CD8-positive, alpha-beta memory T cell (primary cell): ENCODE measurements at places on chromosomes 11 and 22. TPM values are rescaled to one million over a fixed set of nuclear protein-coding genes. Genes with fewer than 3 reads are reported as not detected.

- no peak for DNase-seq
These were observed 46.4 kb downstream of the RTN4R start for GRCh38 chr22:20221421-20222340.

TMEM109 gene
- total RNA-seq: 144 TPM

DNA sequence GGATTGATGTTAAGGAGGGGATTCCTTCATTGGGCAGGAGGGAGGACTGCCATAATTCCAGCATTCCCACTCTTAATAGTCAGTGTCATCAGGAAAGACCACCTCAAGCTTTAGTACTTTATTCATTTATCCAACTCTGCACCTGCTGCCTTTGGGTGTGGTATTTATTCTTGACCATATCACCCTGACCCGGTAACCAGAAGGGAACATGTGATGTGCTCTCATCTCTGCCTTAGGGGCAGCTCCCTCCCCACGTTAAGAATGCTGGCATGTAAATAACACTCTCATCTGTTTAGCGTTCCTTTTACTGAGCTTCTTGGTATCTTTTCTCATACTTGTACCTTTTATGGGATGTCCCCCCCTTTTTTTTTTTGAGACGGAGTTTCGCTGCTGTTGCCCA is 7.7 kb downstream of the CAT start:
- DNase-seq: no peak

DNA sequence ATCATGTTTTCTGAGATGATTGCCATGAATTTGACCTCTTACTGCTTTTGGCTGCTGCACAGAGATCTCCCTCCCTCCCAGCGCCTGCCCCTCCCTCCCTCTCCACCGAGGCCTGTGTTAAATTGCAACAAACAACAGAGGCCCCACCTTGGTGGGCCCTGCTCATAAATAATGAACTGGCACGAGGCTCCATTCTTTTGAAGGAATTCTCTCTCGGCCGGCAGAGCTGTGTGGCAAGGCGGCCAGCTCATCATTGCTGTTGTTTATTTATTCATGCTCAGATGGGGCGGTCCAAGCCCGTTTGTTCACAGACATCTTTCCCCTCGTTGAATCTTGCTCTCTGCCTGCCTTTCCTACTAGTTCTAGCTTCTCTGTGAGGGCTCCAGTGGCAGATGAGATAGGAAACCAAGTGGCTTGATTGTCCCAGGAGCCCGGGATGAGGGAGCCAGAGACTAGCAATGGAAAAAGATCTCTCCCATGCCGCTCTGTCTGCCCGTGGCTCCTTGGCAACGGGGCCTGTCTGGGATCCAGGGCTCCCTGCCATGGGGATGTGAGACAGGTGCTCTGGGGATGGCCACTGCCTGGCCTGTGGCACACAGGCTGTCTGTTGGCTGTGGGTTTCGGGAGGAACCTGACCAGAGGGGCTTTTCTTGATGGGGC is 192.6 kb downstream of the DSCAML1 start:
- no peak for DNase-seq

- DNase-seq: no peak
These were observed 18.4 kb downstream of the MS4A6E start for GRCh38 chr11:60345489-60345888.

IL17REL gene
- total RNA-seq: 0.20 TPM

GRCh38 chr11:19873730-19874129 is 161.1 kb downstream of the NAV2 start:
- no peak for DNase-seq

DNA sequence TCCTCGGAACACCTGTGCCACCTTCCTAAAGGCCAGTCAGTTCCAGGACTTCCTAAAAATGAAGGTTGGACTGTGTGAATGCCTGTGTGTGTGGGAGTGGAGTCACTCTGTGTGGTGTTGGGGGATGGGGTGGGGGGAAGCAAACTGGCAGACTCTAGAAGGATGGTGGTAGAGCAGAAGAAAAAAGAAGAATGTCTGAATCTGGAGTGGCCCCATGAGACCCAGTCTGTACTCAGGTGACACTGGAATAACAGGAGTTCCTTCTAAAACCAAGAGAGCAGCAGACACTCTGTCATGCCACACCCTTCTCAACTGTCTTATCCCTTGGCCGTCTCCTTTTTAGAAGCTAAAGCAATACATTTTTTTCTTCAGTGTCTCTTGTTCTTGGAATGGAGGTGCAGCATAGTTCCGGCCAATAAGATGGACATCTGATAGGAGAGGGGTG is 82.9 kb downstream of the MAML2 start:
- no peak for DNase-seq

CDC45 gene
- 101 TPM for total RNA-seq

GRCh38 chr22:45212992-45213751 is 27.5 kb downstream of the KIAA0930 start:
- DNase-seq: no peak

DNA sequence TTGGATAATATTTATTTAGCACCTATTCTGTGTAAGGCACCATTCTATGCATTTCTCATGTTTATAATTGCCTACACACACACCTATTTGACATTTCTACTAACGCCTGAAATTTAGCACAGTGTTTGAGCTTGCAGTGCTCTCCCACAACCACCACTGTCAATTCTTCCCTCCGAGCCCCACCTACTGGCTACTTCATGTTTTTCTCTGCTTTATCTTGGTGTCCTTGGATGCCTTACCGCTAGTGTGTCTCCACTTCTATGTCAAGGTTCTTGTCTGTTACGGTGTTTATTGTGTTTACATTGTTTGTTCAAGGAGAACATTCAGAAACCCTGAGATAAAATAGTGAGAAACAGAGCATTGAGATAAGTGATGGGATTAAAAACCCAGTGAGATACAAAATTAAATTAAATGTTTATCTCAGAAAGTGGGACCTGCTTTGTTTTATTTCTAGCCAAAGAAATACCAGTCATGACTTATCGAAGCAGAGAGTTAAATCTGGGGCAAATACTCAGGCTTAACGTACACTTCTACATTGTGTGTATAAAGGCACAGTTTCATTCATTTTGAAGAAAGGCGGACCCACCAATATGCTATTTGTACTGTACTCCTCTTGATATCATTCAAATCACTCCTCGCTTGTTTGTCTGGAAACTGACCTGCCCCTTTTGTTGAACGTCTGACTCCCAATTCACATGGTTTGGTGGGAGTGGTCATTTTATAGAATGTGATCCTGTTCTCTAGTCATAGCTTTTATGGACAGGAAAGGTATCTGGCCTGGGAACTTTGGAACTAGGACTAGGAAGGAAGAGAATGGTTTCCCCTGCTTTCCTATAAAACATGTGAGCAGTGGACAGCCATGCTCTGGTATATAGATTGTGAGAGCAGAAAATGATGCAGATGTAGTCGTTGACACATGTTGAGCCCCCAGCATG is 39.2 kb upstream of the SLC36A4 start:
- no peak for DNase-seq

DNA sequence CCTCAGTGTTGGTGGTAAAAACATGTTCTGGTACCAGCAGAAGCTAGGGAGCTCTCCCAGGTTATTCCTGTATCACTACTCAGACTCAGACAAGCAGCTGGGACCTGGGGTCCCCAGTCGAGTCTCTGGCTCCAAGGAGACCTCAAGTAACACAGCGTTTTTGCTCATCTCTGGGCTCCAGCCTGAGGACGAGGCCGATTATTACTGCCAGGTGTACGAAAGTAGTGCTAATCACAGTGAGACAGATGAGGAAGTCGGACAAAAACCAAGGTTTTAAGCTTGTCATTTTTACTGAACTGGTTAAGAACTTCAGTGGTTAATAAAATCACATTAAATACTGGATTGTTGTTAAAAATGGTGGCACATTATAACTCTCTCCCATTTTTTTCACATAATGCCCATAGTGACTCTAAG is 42.6 kb upstream of the VPREB1 start:
- DNase-seq: no peak

- DNase-seq: no peak
These were observed 76.8 kb downstream of the JAM3 start for GRCh38 chr11:134145715-134146114.

- no peak for DNase-seq
These were observed 8.0 kb downstream of the MYO7A start for GRCh38 chr11:77136074-77136473.

DNA sequence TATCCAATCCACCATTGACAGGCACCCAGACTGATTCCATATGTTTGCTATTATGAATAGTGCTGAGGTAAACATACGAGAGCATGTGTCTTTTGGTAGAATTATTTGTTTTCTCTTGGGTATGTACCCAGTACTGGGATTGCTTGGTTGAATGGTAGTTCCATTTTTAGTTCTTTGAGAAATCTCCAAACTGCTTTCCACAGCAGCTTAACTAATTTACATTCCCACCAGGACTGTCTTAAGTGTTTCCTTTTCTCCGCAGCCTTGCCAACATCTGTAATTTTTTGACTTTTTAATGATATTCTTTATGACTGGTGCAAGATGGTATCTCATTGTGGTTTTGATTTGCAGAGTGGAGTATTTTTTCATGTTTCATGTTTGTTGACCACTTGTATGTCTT is 8.3 kb downstream of the FDX1 start:
- no peak for DNase-seq

XKR3 gene
- not detected for total RNA-seq

- DNase-seq: no peak
These were observed 311.6 kb downstream of the AASDHPPT start for GRCh38 chr11:106389101-106389500.

DNA sequence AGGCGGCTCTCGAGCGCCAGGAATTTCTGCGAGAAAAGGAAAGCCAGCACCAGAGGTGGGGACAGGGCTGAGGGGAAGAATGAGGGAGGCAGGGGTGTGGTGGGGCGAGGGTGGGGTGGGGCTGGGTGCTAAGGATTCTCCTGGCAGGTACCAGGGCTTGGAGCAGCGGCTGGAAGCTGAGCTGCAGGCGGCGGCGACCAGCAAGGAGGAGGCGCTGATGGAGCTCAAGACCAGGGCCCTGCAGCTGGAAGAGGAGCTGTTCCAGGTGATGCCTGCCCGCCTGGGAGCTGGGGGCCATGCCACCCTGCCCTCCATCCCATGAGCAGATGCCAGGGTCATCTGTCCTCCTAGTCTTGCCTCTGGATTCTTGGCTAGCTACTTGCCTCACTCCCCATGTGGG is 9.4 kb downstream of the CCDC88B start:
- DNase-seq: no peak

DNA sequence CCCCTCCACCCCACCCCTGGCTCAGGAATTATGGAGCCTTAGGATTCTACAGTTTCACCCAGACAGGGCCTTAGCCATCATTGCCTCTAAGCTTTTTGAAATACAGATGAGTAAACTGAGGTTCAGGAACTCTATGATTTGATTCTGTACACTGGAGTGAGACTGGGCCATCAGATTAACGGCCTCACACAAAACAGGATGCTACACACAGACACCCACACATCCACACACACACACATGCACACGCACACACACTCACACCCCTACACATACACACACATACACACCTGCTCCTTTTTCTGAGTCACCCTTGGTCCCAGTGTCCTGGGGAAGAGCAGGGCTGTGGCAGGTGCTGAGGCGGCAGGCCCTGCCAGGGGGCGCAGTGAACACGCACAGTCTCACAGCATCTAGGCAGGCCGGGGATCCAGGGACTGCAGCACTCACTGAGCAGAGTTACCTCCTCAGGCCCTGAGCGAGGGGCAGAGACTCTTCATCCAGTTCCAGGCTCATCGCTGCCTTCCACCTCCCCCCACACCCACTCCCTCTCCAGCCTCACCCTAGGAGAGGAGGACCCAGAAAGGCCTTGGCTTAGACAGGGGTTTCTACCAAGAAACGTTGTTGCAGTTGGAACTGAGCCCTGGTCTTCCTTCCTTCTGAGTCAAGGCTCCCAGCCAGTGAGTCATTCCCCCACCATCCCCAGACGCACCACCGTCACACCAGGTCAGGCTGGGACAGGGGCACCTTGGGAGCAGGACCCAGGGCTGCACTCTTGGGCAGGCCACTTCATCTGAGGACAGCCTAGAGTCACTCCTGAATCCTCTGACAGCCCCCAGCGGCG is 89.8 kb upstream of the PARVA start:
- no peak for DNase-seq

PVALB gene
- total RNA-seq: not detected

APOL4 gene
- total RNA-seq: 0.46 TPM

DNA sequence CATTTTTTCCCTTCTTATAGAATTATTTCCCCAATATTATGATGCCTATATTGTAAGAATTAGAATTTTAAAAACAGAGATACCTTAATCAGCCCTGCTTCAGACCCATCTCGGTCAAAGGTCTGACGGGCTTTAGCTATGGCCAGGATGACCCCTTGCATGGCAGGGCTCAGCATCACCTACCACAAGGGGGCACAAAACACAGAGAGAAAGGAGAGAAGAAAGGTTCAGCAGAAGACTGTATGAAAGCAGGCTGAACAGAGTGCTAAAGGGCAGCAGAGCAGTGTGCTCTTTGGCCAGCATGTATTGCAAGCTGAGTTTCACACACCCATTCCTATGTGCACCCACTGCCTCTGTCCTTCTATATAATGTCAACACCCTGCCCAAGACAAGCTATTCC is 26.8 kb downstream of the CLDN25 start:
- no peak for DNase-seq

GRCh38 chr22:24978308-24978707 is 25.8 kb downstream of the KIAA1671 start:
- DNase-seq: no peak

GRCh38 chr11:67073908-67074307 is 17.3 kb downstream of the RHOD start:
- no peak for DNase-seq

DNA sequence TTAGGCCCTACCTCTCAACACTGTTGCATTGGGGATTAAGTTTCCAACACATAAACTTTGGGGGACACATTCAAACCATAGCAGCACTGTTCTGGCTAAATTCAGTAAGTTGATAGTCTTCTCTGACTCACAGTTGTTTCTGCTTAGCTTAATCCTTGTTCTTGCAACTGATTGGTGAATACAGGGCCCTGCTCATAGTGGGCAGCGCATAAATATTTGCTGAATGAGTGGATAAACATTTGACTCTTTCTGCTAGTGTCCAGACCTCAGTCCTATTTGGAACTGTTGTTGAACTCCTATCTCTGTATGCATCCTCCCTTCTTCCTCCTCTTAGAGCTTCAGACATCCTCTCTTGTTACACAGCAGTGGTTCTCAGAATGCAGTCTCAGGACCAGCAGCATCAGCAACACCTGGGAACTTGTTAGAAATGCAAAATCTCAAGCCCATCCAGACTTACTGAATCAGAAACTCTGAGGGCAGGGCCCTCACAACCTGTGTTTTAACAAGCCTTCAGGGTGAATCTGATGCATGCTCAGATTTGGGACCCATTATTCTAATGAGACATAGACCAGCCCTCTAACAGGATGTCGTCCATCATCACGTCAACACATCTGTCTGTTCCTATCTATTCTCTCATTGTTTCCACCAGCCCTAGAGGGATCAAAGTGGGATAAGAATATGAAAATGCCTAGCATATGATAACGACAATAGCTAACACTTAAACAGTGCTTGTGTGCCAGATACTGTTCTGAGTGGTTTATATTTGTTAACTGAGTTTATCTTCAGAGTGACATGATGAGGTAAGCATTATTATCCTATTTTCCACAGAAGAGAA is 22.3 kb downstream of the SPON1 start:
- no peak for DNase-seq

- no peak for DNase-seq
These were observed 37.1 kb upstream of the BSX start for GRCh38 chr11:123018702-123019101.

HIRA gene
- 38.5 TPM for total RNA-seq
